ENCODE measurements at places on chromosomes 1 and 21.

- no peak for DNase-seq
Measured at GRCh38 chr1:184757406-184757805, 2.7 kb upstream of the EDEM3 start.

DNA sequence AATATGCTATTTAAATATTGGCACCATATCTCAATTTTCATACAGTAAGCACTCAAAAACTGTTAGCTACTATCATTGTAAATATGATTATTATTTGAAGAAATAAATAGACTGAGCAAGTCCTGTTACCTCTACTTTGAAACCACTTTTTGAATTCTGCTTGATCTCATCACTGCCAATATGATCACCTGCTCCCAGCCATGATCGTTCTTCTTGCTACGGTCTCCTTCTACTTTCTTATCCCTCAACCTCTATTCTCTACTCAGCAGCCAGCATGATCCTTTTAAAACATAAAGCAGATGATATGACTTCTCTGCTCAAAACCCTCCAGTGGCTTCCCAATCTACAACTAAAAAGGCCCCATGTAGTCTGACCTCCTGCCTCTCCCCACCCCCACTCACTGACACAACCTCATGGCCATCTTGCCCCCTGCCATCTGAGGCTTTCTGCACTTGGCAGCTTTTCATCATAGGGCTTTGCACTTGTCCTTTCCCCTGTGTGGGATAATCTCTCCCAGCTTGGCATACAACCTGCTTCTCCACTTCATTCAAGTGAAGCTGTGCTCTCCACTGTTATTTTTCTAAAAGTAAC is 27.2 kb downstream of the CD34 start:
- DNase-seq = no peak

GRCh38 chr21:37658817-37659458 is 257.3 kb downstream of the KCNJ6 start:
- peak; percentile 9 for DNase-seq

GRCh38 chr1:231558708-231559185 is 30.3 kb downstream of the TSNAX start:
- DNase-seq = no peak

GRCh38 chr1:214603819-214604252 is 841 bp downstream of the CENPF start:
- no peak for DNase-seq

DNA sequence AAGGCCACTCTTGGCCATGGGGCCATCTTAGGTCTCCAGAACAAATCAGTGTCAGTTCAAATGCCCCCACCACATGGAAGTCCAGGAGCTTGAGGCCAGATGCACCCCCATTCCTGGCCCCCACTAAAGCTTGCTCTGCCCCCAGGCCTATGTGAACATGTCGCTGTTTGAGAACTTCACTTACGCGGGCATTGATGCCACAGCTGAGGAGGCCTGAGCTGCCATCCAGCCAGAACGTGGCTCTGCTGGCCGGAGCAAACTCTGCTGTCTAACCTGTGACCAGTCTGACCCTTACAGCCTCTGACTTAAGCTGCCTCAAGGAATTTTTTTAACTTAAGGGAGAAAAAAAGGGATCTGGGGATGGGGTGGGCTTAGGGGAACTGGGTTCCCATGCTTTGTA is 15.1 kb upstream of the MPL start:
- no peak for DNase-seq

DNA sequence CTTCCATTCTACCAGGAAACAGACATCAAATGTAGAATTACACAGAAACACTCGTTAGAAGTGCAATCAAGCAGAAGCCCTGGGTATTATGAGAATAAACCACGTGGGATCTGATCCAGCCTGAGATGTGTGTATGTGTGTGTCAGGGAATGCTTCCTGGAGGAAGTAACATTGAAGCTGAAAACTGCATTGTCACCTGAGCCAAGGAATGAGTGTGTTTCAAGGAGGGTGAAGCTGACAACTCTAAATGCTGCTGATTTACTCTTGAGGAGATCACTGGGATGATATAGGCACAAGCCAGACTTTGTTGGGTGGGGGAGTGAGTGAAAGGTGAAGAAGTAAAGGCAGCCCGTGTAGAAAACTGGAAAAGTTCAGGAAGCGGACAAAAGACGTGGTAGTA is 27.6 kb downstream of the FAAH start:
- DNase-seq = no peak

GRCh38 chr1:110520827-110521226 is 1.9 kb upstream of the KCNA10 start:
- no peak for DNase-seq

GRCh38 chr1:21189421-21189820 is 12.7 kb upstream of the EIF4G3 start:
- DNase-seq = no peak

- DNase-seq = no peak
Measured at GRCh38 chr1:241390526-241390925, 33.5 kb upstream of the RGS7 start.

- no peak for DNase-seq
Measured at GRCh38 chr1:31509124-31510072, 66.9 kb upstream of the TINAGL1 start.

GRCh38 chr1:229185963-229186362 is 84.9 kb upstream of the RAB4A start:
- DNase-seq = no peak

GRCh38 chr1:44798481-44799365 is 1.5 kb upstream of the PLK3 start:
- DNase-seq = no peak

DNA sequence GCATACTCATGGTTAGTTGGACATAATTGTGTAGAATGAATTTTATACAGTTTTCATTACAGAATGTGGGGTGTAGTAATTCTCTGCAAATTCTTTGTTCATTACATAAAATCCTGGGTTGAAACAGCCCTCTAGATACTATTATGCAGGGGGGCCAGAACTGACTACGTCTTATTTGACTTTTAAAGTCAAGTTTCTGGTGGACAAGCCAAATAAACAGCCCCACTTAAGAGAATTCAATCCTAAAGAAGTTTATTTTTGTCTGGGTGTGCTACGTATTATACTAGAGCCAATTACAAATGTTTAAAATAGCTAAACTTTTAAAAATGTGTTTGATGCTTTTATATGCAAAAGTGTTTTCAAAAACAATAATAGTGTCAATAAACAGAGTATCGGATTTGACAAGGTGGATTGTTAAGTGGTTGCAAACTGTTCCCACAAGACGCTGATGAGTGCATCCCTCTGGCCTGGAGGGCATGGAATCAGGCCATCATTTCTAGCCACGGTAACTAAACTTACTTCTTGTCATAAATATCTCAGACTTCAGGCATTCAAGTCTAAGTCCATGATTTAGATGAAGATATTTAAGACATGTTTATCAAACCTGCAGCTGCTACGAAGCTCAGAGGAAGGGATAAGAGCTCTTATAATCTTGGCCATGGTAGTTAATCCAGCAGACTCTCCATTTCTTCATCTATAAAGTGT is 646.3 kb downstream of the KIF26B start:
- DNase-seq = no peak

DNA sequence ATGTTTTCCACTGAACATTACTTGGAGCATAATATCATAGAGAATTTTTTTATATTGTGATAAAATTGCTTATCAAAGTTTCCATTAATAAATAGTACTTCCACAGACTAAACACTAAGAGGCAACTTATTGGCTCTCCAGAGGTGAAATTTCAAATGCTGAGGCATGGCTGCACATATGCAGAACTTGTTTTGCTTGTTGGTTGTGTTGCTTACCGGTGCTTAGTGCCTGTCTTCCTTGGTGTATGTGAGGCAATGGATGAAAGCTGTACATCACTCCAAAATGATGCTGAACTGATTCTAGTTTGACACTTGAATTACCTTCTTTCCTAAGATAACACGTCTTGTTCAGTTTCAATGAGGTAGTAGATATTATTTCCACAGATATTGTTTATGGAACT is 29.8 kb upstream of the GPR52 start:
- DNase-seq = no peak

DNA sequence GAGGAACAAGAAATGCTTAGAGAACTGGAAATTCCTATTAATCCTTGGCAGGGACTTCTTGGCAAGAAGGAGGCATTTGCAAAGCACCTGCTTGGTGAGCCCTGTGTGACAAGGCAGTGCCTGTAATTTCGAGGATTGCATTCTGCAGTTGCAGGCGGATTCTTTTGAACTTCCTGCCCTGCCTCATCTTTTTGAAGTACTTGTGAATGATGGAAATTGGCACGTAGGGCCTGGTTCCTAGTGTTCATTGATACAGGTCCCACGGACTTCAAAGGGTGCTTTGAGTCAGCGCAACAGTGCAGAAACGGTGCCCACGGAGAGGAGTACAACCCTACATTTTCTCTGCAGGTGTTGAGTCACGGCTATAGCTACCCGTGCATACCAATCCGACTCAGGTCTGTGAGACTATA is 6.4 kb downstream of the HUNK start:
- DNase-seq = no peak

GRCh38 chr1:195962051-195962450 is 646.2 kb downstream of the KCNT2 start:
- DNase-seq = no peak

- no peak for DNase-seq
Measured at GRCh38 chr21:16644685-16645084, 868.2 kb upstream of the CXADR start.

DNA sequence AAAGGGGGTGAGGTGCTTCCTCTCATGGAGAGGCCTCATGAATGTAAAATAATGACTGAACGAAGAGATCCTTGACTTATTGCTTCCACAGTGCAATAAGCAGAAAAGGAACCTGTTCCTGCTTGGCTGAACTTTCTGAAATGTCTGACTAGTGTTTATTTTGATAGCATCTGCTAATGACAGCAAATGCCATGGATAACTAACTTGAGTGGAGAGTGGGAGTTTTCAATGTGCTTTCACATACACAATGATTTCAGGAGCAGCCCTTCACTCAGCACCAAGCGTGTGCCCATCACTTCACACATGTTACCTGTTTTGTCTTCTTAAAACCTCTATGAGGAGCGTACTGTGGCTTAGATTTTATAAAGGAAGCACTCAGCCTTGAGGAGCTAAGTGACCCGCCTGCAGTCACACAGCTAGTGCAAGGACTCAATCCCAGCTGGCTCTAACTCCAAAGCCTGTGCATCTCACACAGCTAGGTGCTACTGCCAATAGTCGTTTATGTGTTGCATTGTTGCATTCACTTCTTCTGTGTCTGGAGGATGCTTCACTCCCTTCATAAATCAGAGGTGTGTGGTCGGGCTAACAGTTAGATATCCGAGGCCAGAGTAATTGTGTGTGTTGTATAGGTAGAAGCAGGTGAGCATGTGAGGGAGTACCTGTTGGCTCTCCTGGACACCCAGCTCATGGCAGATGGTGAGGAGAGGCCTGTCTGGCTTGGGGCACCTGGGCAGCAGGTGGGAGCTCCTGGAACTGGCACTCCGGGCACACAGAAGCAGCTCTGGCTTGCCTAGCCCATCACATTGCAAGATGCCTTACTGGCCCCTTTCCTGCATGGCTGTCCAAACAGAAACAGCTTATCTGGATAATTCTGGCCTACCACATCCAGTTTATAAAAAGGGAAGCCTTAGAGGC is 12.8 kb downstream of the CASQ2 start:
- no peak for DNase-seq

DNA sequence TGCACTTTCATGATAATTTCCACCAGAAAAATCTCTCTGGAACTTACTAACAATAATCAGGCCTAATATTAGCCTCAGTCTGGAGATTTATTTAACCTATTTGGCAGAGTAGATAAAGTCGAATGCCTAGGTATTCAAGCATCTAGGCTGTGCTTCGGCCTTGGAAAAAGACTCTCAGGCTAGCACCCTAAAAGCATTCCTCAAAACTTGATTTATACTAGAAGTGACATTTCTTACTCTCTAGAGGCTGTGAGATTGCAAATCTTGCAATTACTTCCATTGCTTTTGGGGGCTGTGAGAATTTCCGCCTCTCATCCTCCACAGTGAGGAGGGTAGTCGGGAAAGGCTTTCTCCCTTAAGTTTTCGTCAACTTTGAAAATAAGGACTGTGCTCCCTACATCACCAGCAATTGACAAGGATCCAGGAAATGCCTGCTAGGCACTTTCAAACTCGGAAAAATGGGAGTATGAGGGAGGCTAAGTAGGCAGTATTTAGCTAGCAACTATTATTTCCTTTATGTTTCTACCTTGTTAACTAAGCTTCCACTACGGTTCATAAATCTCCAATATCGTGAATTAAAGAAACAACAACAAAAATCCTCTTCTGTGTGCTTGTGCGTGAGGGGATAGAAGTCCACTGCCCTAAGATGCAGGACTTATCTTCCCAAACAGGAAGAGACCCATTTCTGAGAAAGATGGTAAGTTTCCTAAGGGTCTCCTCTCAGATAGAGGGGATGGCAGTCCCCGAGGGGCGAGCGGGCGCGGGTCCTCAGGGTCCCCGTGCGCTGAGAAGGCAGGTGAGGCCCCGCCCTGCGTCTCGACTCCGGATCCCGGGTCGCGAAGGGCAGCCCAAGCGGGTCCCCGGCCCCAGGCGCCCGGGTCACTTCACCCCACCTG is 1.1 kb upstream of the LMO4 start:
- no peak for DNase-seq

DNA sequence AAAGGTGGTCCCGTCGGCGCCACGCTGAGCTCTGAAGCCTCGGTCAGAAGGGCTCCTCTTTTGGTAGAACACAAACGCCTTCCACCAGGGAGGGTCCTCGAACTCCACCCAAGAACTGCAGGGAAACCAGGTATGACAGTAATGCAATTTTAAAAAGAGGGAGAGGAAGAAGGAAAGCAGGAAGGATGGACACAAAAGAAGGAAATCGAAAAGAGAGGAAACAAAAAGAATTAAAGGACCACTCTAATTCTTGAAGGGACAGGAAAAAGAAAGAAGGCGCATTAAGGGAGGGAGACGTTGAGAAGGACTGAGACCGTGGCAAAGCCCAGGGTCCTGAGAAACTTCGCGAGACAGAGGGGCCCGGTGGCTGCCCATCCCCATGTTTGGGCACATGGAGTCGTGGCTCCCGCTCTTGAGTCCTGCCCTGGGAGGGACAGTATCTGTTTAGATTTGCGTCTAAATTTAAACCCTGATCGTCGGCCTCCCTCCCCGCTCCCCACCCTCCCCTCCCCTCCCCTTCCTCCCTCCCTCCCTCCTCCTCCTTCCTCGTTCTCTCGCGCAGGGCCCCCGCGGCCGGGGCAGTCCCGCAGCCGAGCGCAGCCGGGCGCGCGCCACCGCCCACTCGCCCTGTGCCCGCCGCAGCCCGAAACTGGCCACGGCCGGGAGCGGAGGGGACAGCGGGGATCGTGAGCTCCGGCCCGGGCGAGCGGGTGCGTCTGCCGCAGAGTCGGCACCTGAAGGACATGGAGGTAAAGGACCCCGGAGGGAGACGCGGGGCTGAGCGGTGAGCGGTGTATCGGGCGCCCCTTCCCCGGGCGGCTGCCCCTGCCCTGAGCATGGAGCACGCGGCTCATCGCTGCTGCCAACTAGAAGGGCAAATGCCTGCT is at the start of gene RCSD1:
TSS of gene RCSD1 (plus strand) at position 552 of the 887 bp plus-strand sequence. CDS start at position 744, 192 bp downstream.
- no peak for DNase-seq

DNA sequence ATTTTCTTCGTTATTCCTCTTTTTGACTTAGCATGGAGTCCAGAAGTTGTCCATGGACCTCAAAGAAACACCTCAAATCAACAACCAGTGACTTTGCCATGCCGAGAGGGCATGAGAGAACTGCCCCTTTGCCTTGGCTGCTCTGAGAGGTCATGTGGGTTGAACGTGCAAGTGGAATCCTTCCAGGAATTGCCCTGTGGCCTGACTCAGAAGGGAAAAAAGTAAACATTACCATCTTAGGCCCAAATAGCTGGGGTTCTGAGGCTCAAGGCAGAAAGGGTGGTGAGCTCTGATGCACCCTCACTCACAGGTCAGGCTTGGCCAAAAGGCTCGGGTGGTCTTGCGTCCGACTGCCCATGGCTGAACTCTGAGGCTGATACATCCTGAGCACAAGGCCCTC is 15.1 kb downstream of the STUM start:
- no peak for DNase-seq

- no peak for DNase-seq
Measured at GRCh38 chr1:7253118-7253480, 467.8 kb downstream of the CAMTA1 start.

All from NCI-H460 (cell line).